RPMI7951 (cell line): ENCODE measurements at places on chromosomes 12 and 14. TPM values are rescaled to one million over a fixed set of nuclear protein-coding genes. Genes with fewer than 3 reads are reported as not detected.

The SLC17A8 gene
- not detected in 2 replicates for total RNA-seq

The PLA2G1B gene
- 1.1 TPM in 1 of 2 replicates, not detected in the other for total RNA-seq

The CD163 gene
- total RNA-seq: not detected in 2 replicates

The ZNF10 gene
- total RNA-seq: 1.6 and 4.7 TPM in 2 replicates

The CCDC197 gene
- total RNA-seq: not detected in 2 replicates

The SDR39U1 gene
- 12.1 and 17.1 TPM in 2 replicates for total RNA-seq

The PTPN21 gene
- total RNA-seq: 7.4 and 8.4 TPM in 2 replicates

The NXPH4 gene
- total RNA-seq: 1.7 and 4.1 TPM in 2 replicates

The LRCOL1 gene
- not detected in 2 replicates for total RNA-seq

The ENDOU gene
- 0.24 TPM in 1 of 2 replicates, not detected in the other for total RNA-seq

The PAH gene
- total RNA-seq: not detected in 2 replicates

The MSI1 gene
- not detected in 2 replicates for total RNA-seq

The OAS1 gene
- total RNA-seq: 12.4 and 13.1 TPM in 2 replicates

The CISTR gene
- total RNA-seq: not detected in 2 replicates

The TRPV4 gene
- 0.68 and 0.96 TPM in 2 replicates for total RNA-seq

The PELI2 gene
- total RNA-seq: 0.59 and 0.84 TPM in 2 replicates

- DNase-seq: peak; percentile 95
Measured at GRCh38 chr12:28583701-28584261, 393.5 kb downstream of the CCDC91 start.

GRCh38 chr14:101839236-101839635 is 77.7 kb downstream of the PPP2R5C start:
- DNase-seq: no peak

GRCh38 chr12:46160101-46160980 is 108.5 kb downstream of the SLC38A1 start:
- DNase-seq: peak; percentile 83

- DNase-seq: no peak
Measured at GRCh38 chr14:30131581-30132097, 204.0 kb upstream of the PRKD1 start.

DNA sequence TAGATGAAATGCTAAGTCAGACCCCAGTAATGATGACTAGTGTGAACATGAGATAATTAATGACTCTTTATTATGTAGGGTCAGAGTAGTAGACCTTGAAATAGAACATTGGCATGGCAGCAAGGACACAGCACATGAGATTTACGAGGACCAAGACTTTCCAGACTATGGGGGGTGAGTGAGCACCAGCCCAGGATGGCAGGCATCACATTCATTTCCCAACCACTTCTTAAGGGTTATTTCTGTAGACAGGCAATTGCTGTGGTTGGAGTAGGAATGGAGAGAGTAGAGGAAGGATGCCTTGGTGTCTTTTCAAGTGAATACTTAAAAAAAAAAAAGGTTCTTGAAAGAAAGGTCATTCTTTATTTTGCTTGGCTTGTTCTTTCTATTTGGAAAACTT is 189.4 kb upstream of the DYRK2 start:
- no peak for DNase-seq

- no peak for DNase-seq
Measured at GRCh38 chr12:118073768-118074167, 12.8 kb upstream of the WSB2 start.

- peak; percentile 96 for DNase-seq
Measured at GRCh38 chr12:104177663-104178501, 37.7 kb upstream of the TXNRD1 start.

DNA sequence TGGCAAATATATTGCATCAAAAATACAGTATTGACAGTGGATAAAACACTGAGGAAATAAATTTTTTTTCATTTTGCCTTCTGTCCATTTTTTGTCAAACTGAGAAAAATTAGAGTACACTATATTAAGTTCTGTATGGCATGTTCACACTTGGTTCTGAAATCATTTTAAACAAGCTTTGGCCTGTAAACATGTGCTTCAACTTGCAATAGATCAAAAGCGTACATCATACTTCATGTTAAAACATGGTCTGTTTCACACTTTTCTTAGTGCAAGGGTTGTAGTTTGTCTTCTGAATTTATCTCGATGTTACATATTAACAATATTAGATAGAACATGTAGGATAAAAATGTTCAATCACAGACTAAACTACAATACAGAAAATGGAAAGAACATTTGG is 208.0 kb downstream of the PCNX1 start:
- DNase-seq: no peak

DNA sequence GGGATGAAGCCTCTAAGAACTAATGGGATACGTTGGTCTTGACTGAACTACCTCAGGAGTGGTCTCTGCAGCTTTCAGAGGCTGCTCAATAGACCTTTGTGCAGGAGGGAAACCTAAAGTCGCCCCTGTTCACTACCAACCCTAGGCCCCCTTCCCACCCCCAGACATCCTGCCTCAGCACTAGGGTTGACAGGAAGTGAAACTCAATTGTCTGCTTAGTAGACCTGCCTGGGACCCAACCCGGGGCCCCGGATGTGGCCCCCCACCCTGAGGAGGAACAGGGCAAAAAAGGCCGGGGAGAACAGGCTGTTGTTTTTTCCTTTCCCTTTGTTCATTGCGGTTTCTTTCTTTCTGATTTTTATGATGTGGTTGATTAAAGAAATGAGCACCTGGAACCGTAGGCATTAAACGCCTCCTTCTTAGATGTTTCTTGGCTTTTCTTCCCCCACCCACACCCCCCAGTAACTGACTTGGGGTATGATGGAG is 1.6 kb upstream of the DGKA start:
- DNase-seq: no peak

DNA sequence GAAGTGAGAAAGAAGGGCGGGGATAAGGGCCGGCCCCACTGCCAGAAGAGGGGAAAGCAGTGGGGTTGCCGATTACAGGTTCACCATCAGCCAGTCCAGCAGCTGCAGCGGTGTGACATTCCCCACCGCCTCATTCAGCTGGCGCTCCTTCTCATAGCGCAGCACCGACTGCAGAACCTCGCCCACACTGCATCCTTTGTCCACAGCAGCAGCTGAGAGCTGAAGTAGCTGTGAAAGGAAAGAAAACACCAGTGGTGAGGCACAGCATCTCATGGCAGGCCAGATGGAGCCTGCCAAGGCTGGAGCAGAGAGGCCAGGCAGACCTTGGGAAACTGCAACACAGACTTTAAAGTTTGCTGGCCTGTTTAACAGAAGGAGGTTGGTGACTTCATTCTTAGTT is 33.2 kb downstream of the AKAP3 start:
- DNase-seq: no peak

DNA sequence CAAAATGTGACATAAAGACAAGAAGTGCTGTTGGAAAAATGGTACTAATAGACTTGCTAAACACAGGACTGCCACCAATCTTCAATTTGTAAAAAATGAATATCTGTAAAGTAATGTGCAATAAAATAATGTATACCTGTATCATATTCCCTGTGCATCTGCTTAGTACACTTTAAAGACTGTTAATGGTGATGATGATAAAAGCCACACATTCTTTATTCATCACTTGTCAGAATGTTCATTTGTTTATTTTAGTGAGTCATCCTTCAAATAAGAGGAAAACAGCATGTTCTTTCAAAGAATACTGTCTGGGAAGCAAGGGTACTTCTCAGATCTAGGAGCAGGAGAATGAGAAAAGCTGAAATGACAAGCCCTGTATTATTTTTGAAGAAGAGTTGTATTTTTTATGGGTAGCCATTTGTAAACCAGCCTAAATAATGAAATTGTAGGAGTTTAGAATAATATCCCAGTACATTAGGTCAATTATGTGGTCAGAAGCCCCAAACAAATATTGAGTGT is 78.3 kb upstream of the PSMA6 start:
- DNase-seq: peak; percentile 33

GRCh38 chr12:131092901-131093603 is 139.3 kb downstream of the ADGRD1 start:
- peak; percentile 60 for DNase-seq

DNA sequence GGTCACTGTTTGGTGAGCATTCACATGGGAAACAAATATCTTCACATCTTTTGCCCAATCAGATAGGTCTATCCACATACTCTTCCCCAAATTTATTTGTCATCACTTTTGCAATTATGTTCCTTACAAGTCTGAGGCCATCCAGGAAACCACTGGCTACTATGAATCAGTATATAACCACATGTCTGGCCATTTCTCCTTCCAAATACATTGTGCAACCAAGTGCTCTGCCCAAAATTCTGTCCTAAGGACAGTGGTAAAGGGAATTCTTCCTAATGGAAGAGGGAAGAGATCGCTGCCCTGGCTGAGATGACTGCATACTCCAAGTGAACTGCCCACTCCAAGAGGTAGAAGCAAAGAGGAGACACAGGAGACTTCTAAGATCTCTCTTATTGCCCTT is 148.9 kb upstream of the MAX start:
- peak; percentile 93 for DNase-seq

GRCh38 chr12:57632073-57632957 is 686 bp downstream of the B4GALNT1 start:
- no peak for DNase-seq

DNA sequence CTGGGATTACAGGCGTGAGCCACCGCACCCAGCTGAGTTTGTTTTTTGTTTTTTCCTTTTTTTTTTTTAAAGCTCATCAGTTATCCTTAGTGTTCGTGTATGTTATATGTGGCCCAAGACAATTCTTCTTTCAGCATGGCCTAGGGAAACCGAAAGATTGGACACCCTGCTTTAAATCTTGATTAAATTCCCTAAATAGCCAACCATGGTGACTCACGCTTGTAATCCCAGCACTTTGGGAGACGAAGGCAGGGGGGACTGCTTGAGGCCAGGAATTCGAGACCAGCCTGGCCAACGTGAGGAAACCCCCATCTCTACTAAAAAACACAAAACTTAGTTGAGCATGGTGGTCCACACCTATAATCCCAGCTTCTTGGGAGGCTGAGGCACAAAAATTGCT is 131.1 kb downstream of the MED13L start:
- DNase-seq: peak; percentile 41

DNA sequence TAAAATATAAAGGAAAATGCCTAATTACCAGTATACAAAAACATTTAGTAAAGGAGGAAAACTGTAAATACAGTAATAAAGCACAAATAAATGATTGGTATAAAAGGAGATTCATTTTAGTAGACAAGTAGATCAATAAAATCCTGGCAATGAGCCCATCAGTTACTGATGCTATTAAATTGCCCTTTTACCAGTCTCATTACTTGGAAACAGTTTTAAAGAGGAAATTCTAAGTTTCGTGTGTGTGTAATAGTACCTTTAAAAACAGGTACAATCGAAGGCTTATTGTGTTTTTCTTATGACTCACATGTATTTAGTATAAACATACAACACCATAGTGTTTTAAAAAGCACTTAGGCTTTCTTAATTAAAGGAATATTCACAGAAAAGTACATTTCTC is 46.4 kb upstream of the SYT10 start:
- DNase-seq: no peak

- peak; percentile 82 for DNase-seq
Measured at GRCh38 chr12:47276621-47277309, 197.0 kb upstream of the AMIGO2 start.

DNA sequence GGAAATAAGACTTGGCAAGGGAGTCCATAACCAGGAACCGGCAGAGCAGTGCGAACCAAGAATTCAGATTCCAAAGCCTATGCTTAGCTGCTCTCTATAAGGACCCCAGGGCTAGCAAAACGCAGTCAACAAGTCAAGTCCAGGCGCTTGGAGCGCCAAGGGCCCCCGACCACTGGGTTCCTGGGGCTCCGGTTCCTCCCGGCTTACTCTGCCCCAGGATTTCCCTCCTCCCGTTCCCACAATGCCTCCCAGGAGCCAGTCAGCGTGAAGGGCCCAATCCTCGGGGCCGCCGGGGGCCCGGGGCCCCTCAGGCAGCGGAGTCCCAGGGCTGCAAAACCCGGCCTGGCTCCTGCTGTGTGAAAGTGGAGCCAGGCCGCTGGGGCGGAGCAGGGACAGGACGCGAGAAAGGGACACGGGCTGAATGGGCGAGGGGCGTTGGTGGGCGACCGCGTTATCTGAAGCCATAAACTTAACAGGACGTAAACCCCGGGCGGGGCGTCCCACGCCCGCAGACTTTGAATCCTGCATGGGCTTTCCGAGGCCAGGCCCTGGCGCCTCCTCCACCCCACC is 1.5 kb downstream of the KRT8 start:
- DNase-seq: peak; percentile 72

GRCh38 chr14:28742171-28742846 is 24.3 kb upstream of the FOXG1 start:
- no peak for DNase-seq

DNA sequence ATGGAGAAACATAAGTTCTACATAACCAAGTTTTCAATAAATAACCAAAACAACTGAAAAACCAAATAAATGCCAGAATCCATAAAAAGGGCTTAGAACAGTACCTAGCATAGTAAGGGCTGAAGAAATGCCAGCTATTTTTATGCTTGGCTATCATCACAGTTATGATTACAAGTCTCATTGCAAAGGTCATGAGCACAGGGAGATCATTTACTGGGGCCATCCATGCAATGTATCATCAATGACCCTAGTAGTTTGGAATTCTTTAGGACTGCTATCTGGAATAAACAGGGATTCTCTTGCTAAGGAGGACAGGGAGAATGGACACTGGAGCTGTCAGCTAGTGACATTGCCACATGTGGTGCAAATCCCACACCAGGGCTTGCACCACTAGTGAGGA is 92.5 kb upstream of the NAP1L1 start:
- DNase-seq: no peak

- DNase-seq: peak; percentile 20
Measured at GRCh38 chr14:80364274-80364673, 153.0 kb upstream of the DIO2 start.

DNA sequence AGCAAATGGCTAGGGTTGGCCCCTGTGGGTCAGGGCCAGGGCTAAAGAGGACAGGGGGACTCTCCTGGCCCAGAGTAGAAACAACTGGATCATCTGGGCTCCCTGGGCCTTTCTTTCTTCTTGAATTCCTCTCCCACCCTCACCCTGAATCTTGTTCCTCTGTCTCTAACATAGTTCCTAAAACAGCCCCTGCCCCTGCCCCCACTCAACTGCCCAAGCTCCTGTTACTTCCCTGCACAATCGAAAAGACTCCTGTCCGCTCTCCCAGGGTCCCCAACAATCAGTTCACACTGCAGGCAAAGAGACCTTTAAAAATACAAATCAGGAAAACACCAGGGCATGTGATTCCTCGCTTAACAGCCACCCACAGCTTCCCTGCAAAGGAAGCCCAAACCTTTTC is 18.0 kb upstream of the ANKRD33 start:
- no peak for DNase-seq

DNA sequence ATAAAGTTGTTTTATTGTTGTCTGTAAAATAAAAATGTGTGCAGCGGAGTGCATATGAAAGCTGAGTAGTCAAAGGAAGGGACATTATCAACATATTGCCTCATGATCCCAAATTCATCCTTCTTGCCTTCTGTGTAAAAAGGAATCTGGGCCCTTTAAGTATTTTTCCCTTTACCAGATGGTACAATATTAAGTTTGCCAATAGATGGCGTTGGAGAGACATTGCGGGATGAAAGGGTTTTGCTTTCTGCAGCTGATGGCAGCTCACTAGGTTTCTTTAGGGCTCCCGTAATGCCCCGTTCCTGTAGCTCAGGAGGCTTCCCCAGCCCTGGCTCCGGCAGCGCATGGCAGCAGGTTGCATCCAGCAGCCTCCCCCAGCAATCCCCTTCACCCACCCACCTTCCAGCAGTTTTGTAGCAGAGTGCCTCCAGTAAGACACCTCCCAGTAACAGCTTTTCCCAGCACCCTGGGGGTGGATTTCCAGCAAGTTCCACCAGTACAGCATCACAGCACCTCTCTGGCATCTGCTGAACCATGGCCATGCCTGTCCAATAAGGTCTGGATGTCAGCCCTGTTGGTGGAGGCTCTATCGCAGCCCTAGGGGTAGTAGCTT is 354.4 kb downstream of the MED13L start:
- no peak for DNase-seq
